ENCODE measurements at places on chromosomes 2 and 18.
A peak's percentile ranks its signal among the peaks of the same experiment; 100 is the strongest.

DNA sequence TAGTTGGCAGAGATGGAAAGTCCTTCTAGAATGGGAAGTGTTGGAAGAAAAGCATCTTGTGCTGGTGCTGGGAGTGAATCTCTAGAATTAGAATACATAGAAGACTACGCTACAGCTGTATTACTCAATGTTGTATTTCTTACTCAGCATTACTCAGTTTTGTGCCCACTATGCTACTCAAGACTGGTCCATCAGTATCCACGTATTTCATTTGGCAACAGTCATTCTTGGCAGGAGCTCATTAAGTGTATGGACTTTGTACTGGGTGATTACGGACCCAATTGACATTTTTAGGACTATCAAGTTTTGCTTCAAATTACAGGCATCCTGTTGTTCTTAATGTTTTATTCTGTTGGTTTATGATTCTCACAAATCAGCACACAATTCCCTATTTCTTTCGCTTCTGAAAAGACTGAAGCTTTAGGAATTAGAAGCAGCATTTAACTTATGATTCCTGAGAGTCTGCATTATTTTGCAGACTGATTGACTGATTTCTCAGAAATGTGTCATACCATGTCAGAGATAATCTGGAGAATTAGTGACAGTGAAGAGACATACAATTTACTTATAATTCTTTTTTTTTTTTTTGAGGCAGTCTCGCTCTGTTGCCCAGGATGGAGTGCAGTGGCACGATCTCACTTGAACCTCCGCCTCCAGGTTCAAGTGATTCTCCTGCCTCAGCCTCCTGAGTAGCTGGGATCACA, 136.9 kb downstream of the MYO3B start:
- DNase-seq, result no peak

DNA sequence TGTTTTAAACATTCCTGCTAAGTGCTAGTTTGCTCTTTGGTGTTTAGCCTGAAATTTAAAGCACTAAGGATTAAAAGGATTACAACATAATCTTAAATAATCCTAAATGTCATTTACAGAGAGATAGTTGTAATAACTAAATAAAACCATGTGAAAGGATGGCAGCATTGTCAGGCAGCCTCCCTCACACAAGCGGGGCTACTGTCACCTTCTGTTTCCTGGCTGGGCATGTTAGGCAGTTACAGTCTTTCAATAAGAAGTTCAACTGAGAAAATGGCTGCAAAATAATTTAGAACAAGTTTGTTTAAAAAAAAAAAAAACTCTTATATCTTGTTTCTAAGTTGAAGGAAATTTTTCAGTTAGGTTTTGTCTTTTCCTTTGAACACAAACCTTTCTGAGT, 124.9 kb downstream of the ARHGAP15 start:
- DNase-seq, result no peak

DNA sequence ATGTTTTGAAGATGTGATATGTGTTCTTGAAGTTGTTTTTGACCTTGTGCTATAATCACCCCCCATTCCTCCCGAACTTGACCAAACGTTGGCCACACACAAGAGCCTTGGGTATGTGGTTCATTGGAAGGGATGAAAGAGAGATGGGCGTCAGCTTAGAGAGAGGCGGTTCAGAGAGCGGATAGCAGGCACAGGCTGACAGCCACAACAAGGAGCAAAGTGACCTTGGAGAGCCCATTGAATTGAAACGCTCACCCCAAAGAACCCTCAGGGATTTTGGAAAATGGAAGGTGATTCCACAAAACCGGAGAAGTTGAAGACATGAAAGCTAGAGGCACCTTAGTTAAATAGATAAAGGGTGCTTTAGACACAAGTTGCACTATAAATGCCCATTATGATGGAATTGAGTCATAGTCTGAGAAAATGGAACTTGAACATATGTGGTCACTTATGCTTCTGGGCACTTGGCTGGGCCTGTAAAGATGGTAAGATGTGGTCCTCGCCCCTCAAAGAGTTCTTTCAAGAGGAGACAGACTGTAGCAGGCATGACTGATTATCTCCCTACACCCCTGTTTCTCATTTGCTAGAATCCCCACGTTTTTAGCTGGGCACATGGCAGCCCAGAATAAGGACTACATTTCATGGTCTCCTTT, 188.5 kb upstream of the HAAO start:
- DNase-seq, result no peak

DNA sequence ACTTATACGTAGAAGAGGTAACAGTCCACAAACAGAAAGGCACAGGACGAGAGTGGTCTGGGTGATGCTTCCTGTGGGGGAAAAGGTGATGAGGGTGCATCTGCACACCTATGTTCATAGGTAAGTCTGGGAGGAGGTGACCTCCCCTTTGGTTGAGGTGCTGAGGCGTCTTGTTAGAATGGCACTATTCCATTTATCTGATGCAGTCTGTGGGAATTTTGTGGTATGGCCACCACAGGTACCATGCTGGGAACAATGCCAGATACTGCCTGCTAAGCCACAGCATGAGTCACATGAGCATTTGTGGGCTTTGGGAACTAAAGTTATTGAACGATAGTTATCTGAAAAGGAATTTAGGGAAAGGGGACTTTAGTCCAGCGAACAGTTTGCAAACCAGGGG, 27.9 kb downstream of the IL37 start:
- peak; percentile 76 for DNase-seq

DNA sequence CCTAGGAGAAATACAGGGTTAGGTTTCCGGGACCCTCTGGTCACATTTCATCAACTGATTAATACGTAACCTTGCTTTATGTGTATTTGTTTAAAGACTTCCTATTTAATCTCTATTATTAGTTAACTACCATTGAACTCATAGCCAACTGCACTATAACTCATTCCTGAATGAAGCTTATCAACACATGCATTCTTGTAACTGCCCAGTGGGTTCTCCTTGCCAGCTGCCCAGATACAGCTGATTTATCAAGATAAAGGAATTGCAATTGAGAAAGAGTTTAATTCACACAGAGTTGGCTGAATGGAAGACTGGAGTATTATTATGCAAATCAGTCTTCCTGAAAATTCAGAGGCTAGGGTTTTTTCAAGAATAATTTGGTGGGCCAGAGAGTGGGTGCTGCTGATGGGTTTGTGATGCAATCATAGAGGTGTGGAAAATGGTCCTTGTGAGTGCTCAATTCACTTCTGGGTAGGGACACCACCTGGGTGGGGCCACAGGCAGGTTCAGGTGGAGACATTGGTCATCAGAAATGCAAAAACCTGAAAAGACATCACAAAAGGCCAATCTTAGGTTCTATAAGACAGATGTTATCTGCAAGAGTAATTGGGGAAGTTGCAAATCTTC, 21.1 kb upstream of the NOSTRIN start:
- no peak for DNase-seq

- DNase-seq, result no peak
These were observed 18.4 kb upstream of the TMEM17 start for GRCh38 chr2:62524293-62524941.

- no peak for DNase-seq
These were observed 517.1 kb upstream of the SYT4 start for GRCh38 chr18:43794363-43794762.

GRCh38 chr2:147100406-147101035, 744.3 kb upstream of the ACVR2A start:
- DNase-seq, result peak; percentile 50

- no peak for DNase-seq
These were observed 2.7 kb downstream of the PPP1CB start for GRCh38 chr2:28754321-28754720.

DNA sequence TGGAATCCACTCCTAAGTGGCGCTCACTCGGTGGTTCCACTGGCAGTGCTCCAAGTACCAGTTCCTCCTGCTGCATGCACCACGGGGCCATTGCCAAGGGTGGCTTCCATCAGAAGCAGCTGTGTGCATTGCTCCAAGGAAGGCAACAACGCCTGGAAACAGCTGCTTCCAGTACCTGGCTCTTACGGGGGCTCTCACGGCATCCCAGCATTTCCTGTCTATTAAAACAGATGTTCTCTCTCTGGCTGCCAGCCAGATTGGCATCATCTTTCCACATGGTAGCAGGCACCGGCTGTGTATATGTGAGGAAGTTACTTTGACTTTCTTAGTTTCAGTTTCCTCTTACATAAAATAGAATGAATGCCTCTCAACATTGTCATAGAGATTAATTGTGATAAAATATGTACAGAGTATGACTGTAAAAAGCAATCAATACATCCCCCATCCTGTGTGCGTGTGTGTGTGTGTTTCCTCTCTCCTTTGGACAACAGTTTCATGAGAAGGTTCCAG, 84.9 kb downstream of the CMPK2 start:
- DNase-seq, result no peak

DNA sequence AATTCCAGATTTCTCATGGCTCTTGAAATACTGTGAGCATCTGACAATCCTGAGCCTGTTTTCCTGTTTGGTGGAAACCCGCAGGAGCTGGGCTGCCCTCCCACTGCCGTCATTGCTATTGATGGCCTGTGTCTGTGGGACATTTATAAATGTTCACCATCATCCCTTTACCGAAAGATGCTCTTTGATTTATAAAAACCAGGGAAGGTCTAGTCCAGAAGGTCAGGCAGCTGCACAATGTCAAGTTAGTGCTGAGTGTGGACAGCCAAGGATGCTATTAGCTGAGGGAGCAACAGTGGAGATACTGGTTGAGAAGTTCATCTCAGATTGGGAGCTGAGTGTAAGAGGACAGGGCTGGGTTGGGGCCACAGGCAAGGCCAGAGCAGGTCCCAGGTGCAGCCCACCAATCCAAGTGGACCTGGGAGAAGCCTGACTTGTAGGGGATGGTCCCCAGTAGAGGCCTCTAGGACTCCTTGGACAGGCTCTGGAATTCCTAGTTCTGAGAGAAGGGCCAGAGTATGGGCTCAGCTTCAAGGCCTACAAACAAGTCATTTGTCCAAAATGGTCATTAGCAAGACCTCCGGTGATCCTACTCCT, 55.1 kb downstream of the COPS8 start:
- DNase-seq, result no peak

- no peak for DNase-seq
These were observed 99.6 kb upstream of the ASB18 start for GRCh38 chr2:236363711-236364277.

- DNase-seq, result no peak
These were observed 217.6 kb downstream of the ANKRD30B start for GRCh38 chr18:14965553-14965952.

GRCh38 chr2:112706170-112706664, 14.6 kb upstream of the NT5DC4 start:
- DNase-seq, result peak; percentile 33

DNA sequence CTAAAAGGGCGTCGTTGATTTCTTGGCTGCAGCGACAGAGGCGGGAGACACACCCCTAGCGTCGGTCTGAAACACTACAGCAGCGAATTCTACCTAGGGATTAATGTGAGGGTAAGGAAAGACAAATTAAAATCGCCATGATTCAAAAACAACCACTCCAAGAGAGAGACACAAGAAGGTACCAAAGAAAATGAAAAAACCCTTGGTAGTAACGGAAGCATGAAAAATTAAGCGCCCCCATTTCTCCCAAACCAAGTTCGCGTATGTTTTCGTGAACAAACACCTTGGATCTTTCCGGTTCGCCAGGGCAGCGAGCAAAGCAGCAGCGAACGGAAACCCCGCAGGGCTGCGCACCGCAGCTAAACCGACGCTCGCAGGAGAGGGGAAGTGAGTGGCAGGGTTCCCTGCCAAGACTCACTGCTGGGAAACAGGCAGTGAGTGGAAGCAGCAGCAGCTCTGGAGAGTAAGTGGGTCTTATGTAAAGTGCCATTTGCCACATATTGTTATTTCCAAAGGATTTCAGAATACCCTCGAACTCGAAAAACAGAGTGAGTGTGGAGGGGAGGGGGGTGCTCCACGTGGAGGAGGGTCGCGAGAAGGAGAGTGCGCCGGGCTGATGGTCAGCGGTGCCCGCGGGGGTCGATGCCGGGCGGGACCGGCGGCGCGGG, 1.0 kb downstream of the PPP3R1 start:
- peak; percentile 66 for DNase-seq

DNA sequence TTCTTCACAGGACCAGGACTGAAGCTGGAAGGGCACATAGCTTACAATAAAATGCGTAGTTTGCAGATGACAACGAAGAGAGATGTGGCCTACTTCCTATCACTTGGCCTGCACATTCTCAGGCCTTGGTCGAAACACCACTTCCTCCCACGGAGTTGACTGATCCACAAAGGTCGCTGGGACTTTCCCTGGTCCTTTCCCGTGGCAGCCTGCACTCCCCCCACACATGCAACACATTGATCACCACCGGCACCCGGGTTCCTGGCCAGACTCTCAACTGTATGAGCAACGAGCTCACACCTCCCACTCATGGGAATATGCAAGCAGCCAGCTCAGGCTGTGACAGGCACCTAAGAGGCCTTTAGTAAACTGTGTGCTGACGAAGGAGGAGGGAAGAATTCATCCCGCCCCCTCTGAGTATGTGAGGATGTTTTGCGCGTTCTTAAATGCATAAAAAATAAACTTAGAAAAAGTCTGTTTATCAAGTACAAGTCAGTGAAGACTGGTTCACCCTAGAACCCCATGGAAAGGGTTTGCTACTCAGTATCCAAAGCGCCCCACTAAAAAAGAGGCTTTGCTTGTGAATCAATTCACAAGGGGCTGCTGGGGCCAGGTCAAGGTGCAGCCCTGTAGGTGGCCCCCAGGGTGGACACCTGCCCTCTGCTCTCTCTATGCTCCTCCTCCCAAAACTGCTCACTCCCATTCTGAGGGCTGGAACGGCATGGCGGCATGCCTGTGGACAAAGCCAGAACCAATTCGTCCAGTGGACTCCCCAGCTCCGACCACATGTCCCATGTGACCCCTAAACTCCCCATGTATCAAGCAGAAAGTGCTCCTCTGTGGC, 154.3 kb downstream of the EIPR1 start:
- no peak for DNase-seq

DNA sequence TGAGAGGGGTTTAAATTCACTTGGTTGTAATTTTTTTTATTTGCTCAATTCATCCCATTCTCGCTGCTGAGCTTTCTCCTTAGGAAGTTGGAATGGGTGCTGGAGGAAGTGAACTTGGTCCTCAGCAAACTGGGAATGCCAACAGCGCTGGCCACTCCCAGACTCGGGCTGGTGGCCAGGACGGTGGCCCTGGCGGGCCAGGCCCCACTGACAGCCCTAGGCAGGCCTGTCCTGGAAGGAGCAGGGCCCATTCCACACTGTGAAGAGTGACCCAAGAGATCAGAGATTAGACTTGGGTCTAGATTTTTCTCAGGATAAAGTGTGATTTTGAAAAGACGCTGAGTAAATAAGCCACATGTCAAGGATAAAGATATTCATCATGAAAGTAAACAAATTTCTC, 132.7 kb downstream of the HDAC4 start:
- DNase-seq, result no peak

DNA sequence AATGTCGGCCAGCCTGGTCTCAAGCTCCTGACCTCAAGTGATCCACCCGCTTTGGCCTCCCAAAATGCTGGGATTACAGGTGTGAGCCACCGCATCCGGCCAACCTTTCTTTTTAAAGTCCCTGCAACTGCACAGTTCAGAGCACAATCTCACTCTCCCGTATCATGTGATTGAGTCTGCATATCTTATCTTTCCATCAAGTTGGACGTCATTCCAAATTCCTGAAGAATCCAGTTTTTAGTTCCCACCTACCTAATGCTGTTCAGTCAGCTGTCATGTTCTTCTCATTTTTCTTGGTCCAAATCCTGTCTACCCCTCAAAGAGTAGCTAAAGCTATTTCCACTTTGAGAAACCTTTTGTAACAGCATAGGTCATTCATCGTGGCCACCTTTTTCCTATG, 110.8 kb upstream of the FBXO11 start:
- no peak for DNase-seq

DNA sequence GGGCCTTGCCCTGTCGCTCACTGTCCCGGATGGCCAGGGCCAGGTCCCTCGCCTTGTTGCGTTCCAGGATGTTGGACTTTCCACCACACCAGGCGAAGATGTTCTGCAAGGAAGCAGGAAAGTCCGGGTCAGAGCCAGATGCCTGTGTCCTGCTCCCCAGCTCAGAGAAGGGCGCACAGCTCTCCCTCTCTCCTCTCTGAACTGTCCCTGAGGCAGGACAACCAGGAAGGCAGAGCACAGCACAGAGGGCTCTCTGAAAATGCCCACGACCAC, 11.0 kb downstream of the CAPG start:
- no peak for DNase-seq
